ENCODE measurements at places on chromosomes 3 and 15.

DNA sequence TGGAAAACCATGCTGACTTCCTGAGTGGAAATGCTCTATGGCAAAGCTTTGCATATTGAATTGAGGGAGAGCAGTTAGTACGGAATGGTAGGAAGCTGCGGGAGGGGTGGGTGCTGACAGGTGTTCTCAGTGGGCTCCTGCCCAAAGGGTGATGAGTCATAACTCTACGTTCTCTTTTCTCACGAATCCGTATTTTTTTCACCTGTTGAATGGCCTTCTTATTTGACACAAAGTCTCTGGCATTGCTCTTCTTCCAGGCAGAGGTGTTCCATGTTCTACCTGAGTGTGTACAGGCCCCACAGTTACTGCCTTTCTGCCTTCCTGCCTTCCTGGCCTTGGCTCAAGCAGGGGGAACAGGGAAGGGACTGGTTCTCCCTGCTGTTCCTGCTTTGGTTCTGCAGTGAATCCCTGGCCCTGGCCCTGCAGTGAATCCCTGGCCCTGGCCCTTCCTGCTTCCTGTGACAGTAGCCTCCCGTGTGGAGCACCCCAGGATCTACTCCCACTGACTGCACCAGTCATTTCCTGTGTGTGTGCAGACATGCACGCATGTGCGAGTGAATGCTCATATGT, 31.9 kb downstream of the TRAK1 start:
- DNase-seq = no peak

DNA sequence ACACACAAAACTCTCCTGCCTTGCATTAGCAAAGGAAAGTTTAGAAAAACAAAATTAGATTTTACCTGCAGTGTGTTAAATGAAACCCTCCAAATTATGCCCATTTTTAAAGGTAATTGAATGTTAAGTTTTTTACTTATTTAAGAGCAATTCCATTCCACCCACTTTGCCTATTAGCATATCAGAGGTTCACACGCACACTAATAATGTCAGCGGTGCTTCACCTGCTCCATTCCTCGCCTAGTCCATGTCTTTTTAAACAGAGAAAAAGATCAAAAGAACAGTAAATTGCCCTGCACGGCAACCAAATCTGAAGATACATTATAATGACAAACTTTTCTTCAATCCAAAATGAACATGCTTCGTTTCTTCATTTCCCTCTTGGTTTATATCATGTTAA, 97.3 kb upstream of the LRRN1 start:
- DNase-seq = no peak

- DNase-seq = no peak
These were observed 55.0 kb downstream of the TMEM44 start for GRCh38 chr3:194577986-194578905.

DNA sequence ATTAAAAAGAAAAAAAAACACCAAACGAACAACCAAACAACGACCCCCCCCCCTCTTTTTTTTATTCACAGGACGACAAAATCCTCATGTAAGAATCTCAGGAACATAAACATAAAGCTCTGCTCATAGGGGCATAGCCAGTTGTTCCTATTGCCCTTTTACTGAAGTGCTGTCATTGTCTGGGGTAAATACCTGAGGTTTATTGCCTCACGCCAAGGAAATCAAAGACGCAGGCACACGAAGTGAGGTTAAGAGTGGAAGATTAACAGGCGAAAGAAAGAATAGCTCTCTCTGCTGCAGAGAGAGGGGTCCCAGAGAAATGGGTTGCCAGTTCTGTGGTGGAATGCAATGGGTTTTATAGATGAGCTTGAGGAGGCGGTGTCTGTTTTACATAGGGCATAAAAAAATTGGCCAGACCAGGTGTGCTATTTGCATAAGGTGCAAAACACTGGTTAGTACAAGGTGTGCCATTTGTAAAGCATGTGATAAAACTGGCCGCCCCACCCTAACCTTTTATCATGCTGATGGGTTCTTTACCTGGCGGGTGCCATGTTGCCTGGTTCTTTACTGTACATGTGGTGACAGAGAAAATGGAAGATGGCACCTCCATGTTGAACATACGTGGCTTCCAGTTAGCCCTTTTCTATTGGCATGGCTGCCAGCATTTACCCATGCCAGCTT, 257.6 kb upstream of the ZPLD1 start:
- no peak for DNase-seq

- DNase-seq = peak; percentile 72
These were observed 1.9 kb downstream of the GNAI2 start for GRCh38 chr3:50237754-50238548.

DNA sequence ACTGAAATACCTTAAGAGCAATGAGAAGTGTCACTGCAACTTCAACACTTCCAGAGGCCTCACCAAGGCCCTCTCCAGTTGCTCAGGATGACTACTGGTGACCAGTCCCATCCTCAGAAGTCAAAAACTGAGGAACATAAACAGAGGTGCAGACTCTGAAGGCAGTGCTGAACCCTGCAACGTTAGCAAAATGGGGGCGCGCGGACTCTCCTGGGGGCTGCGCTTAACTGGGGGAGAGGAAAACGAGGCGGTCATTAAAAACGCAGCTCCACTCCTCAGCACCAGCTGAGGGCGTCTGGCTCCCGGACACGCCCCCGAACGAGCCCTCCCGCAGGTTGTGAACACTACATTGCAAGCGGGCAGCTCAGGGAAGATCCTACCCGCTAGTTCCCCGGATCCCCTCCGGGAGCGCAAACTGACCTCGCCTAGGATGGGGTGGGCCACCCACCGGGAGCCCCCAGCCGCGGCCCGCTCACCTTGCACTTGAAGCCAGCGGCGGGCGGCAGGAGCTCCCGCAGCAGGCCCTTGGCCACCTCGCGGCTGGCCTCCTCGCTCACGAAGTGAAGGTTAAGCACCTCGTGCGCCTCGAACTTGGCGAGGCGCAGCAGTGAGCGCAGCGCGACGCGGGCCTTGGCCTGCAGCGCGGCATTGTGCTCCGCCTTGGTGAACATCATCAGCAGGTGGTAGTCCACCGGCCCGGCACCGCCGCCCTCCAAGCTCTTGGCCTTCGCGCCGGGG, 711 bp downstream of the XXYLT1 start:
- no peak for DNase-seq

DNA sequence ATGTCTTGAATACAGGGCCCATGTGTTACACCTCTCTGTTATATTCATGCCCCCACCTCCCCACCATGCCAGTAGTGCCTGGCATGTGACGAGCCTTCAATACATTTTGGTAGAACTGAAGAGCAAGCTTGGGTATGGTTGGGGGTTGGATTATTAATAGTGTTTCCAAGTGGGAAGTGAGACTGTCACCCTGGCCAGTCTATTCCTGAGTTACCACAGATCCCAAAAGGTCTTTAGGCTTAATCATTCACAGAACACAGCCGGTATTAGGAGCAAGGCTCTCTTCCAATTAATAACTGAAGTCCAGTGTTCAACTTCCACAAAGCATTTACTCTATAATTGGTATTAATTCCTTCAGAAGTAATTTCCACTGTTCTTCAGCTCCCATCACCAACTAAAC, 231.9 kb upstream of the LRTM1 start:
- DNase-seq = no peak

DNA sequence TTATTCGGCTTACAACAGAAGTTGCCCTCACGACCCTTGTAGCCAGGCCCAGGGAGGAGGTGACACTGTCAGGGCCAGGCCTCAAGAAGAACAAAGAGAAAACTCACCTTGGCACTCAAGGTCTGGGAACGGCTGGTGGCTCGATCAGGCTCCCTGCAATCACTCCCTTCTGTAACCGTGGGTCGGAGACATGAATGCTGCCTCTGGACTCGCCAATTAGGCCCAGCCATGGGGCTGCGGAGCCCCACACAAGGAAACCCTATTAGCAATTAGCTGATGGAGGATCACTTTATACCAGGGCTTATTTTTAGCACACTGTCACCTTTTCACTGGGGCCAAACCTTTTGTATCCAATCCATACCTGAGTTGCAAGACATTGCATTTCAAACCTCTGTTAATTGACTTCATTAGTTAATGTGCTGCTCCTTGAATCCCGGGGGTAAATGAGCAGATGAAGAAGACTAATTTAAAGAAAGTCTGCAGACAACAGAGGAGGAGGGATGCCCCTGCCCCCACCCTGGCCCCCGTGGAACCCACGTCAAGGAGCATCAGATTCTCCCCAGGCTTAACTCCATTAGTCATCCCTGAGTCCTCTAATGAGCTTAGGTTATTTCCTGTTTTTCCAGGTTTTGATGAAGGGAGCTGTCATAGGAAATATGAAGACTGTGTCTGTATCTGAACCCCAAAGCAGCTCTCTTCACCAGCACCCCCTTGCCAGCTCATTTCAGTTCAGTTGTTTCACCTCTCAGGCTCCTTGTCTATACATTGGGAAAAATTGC, 255.3 kb downstream of the RORA start:
- no peak for DNase-seq

- DNase-seq = no peak
These were observed 20.2 kb downstream of the DUOX2 start for GRCh38 chr15:45093622-45094357.
